ENCODE measurements at places on chromosomes 12 and 14.

DNA sequence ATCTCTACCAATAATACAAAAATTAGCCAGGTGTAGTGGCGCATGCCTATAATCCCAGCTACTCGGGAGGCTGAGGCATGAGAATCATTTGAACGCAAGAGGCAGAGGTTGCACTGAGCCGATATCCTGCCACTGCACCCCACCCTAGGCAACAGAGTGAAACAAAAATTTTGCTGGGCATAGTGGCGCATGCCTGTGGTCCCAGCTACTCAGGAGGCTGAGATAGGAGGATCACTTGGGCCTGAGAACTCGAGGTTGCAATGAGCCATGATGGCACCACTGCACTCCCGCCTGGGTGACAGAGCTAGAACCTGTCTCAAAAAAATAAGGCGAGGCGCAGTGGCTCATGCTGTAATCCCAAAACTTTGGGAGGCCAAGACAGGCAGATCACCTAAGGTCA, 9.5 kb downstream of the ATXN2 start:
- no peak for DNase-seq

- DNase-seq = peak; percentile 56
Observed at GRCh38 chr14:61584331-61584741, 111.0 kb upstream of the HIF1A start.

GRCh38 chr14:57748279-57748678, 117.6 kb downstream of the SLC35F4 start:
- no peak for DNase-seq

DNA sequence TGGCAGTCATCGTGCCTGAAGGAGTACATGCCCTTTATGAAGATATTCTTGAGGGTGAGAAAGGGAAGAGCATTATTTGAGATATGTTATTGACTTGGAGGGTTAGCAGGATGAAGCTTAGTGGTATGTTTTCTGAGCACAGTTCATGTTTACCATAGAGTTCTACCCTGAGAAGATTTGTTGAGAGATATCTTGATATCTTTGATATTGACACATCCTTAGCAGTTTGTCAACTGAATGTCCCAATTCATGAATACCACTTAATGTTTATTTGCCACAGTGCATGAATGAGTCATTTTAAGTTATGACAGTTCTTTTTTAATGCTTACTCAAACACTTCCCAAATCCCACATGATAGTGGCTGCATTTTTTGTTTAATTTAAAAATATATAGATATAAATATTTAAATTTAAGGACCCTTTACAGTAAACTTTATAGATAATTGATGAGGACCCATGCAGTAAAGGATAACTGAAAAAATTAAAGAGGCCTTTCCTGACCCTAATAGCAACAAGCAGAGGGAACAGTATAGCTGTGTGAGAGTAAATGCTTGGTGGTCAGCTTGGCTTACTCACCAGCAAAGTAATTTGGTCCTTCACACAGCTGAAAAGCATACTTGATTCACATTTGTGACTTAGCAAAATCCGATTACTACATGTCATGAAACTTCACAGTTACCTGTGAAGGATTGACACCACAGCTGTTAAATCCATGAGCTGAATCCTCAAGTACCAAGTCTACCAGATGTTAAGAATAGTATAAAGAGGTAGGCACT, 25.8 kb downstream of the SLC39A9 start:
- no peak for DNase-seq

DNA sequence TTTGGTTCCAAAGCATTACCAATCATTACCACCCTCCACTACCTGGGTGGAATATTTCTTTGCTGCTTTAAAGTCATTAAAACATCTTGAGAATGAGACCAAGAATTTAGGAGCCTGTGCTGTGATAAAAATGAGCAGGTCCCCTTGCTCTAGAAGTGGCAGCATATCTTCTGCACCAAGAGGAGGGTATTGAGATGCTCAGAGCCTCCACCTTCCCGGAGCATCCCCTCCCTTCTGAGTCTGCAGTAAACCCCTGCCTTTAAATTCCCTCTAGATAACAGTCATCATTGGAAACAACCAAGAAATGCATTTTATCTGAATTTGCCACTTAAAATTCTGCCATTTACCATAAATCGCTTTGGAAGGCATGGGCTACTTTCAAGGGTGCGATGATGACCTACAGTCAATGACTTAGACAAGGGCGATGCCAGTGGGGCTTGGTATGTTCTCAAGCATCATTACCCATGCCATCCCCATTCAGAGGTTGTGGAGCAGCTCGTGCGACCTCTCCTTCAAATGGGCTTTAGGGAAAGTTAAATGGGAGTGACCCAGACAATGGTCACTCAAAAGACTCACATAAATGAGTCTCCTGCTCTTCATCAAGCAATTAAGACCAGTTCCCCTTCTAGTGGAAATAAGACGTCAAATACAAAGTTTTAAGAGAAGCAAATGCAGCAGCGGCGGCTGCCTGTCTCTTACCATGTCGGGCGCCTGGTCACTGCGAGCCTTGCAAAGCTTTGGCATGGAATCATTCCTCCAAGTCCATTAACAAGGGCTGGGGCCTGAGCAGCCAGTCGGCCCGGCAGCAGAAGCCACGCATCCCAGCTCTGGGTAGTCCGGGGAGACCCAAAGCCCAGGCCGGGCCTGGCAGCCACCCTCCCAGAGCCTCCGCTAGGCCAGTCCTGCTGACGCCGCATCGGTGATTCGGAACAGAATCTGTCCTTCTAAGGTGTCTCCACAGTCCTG, 334.5 kb downstream of the TMEM121 start:
- no peak for DNase-seq

DNA sequence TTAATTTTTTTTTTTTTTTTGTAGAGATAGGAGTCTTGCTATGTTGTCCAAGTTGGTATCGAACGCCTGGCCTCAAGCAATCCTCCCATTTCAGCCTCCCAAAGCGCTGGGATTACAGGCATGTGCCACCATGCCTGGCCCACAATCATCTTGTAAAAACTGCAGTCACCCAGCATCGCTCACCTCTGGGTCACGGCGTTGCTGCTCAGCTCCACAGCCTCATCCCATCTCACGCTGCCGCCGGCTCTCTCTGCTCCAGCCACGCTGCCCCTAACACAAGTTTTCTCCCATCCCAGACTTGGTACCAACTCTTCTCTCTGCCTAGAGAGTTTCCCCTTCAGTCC, 69.2 kb downstream of the MAP1LC3B2 start:
- DNase-seq = no peak

GRCh38 chr14:68557648-68558047, 235.2 kb downstream of the ZFP36L1 start:
- no peak for DNase-seq

GRCh38 chr12:92552412-92553108, 150.2 kb upstream of the PLEKHG7 start:
- DNase-seq = no peak

GRCh38 chr12:93638095-93638494, 39.1 kb upstream of the CRADD start:
- peak; percentile 34 for DNase-seq

- no peak for DNase-seq
Observed at GRCh38 chr14:72591391-72591790, 302.5 kb downstream of the DPF3 start.

All from GM04504 (cell line).